Gastrocnemius medialis (tissue), 4 donors: ENCODE measurements at places on chromosomes 4 and X.

- no peak for DNase-seq
These were observed 357.6 kb upstream of the CPEB2 start for GRCh38 chr4:14644580-14645282.

DNA sequence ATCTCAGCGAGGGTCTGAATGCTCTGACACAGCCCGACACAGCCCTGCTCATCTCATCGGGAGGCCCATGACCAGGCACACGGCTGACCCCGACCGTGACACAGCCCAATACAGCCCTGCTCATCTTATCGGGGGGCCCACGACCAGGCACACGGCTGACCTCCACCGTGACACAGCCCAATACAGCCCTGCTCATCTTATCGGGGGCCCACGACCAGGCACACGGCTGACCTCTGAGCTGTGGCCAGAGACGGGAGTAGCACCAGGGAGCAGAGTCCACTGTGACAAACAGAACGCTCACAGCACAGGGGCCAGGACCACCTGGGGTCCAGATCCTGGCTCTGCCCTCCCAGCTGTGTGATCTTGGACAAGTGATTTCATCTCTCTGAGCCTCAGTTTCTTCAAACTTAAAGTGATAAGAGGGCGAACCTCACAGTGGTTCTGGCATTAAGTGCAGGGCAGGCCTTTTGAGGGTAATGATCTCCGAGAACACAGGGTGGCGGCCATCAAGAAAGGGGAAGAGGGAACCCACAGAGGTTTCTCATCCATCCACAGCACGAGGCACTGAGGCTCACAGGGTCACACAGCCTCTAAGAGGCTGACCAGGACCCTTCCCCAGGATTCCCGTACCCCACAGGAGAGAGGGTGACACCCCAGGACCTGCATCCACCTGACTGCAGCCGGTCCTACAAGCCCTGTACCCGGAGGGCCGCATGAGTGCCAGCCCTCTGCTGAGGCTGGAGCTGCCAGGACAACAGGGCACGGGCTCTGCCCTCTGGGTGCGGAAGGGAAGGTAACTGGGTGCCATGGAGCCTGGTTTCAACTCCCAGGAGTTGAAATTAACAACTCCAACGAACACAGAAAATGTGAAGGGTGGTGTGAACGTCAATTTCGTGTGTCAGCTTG lies 60.1 kb downstream of the WFS1 start:
- DNase-seq: no peak

DNA sequence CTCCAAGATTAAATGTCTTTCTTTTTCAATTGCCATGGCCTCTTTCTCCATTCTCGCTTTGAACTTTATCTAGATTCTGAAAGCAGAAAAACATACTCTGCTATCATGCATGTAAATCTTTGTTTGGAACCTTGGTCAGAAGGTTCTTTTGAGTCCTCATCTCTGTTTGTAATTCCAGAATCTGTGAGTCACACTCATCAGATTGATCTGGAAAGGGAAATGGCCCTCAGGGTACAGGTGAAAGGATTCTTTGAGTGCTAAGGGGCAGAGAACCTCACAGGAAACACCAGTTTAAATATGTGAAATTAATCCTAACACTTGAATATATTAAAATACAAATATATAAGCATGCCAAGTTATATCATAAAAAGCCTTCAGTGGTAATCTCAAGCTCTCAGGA lies 211.0 kb upstream of the ADGRL3 start:
- no peak for DNase-seq

DNA sequence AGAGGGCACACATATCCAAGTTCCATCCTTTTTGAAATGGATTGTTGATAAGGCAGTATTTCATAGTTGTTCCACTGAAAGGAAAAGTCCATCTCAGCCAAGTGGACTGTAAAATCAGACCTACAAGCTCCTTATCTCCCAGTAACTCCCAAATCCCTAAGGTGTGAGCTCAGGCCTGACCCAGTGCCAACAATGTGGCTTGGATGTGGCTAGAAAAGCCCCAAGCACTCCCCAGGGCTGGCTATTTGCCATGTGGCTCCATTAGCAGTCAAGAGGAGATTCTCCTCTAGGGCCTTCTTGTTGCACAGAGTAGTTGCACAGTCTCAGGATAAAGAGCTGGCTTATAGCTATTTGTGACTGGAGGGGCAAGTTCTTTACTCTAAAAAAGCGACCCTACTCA lies 25.0 kb upstream of the DGKK start:
- no peak for DNase-seq

GRCh38 chr4:105568584-105568983 lies 16.2 kb downstream of the ARHGEF38 start:
- DNase-seq: no peak
